Breast epithelium (tissue), 4 donors: ENCODE measurements at places on chromosomes 7 and 10.

DNA sequence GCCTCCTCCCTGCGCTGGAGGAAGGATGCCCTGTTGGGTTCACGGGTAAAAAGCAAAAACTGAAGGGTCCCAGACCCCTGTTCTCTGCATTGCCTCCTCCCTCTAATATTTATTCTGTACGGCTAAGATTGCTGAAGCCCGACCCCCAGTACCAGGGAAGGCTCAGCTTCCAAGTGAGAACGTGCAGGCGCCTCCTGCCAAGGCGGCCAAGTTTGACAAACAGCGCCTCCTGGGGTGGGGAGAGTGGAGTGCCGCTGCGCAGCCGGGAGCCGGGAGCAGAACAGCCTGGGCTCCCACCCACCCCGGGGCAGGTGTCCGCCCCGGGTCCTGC is 4.7 kb upstream of the EBF3 start:
- no peak for DNase-seq

DNA sequence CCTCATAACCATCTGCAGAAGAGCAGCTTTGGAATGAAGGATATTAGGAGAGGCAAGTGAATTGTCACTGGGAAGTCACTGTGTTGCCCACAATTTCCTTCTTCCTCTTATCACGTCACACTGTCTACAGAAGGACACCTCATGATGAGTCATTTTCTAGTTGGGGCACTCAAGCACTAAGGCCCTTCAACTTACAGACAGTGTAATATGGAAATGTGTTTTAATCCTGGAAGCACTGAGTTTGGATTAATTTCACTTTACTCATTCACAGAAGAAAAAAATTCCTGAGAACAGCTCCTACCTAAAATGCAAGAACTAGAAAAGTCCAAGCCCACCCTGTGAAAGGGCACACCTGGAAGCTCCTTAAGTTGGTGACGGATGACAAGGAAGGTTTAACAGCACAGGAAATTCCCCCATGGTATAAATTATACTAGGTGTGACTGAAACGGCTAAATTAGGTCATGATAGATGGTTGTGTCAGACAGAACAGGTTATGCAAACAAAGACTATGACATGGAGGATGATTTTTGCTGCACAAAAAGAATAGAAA is 56.6 kb downstream of the PARD3 start:
- no peak for DNase-seq

DNA sequence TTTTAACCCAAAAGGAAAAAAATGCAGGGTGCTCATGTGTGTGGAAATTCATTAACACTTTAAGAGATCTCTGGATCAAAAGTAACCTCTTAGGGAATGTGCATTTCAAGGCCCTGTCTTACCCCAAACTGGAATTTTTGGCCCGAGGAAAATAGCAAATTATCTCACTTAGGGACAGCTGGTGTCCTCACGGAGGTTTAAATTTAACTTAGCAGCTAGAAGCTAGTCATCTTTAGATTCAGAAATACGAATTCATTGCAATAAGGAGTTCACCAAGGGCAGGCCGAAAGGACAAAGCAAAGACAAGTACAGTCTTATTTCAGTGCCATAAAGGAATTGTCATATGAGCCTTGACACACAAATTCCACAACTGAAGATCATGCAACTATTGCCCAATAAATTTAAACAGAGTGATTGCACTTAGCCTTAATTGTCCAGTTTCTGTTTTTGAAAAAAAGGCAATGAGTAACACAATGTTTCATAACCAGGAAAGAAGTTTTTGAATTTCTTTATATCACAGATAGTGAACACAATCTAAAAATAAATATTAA is 22.4 kb upstream of the SEMA3C start:
- no peak for DNase-seq

DNA sequence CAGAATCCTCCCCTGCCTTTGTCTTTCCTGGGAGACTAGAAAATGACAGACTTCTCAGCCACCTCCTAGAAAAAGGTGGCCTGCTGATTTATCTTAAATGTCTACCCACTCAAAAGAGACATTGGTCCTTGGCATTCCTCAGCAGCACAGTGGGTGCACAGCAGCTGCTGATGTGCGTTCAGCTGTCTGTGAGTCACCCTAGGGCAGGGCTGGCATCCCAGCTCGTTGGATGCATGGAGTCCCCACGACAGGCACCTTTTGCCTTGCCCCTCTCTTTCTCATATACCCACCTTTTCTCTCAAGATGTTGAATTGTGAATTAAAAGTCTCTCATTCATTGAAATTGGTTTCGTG is 113.0 kb downstream of the DOCK1 start:
- DNase-seq, result no peak

DNA sequence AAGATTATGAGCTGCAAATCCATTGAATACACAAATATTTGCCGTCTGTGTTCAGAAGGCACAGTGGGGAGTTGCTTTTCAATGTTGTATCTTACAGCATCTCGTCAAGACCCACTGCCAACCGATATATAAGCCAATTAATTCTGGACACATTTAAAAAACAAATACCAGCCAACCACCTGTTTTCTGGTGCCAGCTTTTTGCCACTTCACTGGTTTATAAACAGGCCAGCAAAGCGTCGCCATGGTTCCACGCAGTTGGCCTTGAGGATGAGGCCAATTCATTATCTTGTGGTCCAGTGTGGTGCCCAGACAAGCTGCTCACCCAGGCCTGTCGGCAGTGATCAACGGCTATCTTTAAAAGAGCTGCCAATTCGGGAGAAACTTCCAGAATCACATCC is 321.0 kb downstream of the TCERG1L start:
- no peak for DNase-seq

DNA sequence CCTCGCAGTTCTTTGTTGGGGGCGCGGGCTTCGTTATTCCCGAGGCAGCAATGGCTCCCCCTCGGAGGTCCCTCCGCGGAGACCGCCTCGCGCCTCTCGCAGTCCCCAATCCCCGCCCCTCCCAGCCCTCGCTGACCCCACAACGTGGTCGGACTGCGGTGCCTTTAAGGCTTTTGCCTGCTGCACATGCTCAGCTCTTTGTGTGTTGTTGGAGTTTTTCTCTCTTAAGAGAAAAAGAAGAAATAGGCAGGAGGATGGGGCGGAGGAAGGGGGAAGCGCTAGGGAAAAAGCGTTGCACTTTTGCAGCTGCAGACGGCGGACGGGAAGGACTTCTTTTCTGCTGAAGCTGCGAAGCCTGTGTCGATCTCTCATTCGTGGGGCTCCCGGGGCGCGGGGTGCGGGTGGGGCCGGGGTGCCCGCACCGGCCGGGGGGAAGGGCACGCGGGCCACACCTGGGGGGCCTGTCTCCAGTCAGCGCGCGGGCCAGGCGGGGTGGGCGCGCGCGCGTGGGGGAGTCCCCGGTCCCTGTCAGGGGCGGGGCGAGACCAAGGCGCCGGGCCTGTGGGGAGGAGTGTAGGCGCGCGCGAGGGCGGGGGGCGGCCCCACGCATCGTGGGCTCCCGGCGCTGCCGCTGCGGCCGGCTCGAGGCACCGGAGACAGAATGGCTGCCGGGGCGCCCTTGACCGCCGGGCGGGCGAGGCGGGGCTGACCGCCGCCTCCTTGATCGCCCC is 445 bp upstream of the ATRNL1 start:
- no peak for DNase-seq

DNA sequence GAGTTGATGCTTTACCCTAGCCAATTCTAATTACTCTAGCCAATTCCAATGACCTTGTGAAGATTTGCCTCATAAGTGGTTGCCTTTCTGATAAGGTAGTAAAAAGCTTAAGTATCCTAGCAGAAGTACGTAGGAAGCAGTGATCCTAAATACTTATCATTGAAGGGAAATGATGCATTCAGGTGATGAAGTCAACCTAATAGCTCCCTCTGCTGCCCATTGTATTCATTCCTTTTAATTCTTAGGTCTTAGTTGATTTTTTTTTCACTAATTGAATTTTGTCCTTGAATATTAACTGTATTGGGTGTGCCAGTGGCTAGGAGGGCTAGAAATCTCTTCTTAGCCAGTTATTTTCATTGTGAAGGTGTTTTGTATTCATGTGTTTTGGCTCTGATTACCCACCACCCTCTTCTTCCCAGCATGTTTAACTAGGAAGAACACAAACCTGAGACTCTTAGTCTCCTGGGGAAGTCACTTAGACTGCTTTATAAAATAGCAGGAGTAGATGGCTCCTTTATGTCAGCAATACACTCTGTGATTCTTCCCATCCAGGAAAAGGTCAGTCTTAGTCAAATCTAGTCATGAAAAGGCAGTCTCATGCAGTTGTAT is 46.3 kb downstream of the PLEKHA8 start:
- no peak for DNase-seq

GRCh38 chr7:128893251-128894100 is 17.0 kb downstream of the KCP start:
- no peak for DNase-seq

GRCh38 chr7:123070702-123071286 is 75.3 kb upstream of the TAS2R16 start:
- DNase-seq, result no peak

GRCh38 chr10:24958721-24959381 is 6.4 kb upstream of the PRTFDC1 start:
- DNase-seq, result peak; percentile 28

DNA sequence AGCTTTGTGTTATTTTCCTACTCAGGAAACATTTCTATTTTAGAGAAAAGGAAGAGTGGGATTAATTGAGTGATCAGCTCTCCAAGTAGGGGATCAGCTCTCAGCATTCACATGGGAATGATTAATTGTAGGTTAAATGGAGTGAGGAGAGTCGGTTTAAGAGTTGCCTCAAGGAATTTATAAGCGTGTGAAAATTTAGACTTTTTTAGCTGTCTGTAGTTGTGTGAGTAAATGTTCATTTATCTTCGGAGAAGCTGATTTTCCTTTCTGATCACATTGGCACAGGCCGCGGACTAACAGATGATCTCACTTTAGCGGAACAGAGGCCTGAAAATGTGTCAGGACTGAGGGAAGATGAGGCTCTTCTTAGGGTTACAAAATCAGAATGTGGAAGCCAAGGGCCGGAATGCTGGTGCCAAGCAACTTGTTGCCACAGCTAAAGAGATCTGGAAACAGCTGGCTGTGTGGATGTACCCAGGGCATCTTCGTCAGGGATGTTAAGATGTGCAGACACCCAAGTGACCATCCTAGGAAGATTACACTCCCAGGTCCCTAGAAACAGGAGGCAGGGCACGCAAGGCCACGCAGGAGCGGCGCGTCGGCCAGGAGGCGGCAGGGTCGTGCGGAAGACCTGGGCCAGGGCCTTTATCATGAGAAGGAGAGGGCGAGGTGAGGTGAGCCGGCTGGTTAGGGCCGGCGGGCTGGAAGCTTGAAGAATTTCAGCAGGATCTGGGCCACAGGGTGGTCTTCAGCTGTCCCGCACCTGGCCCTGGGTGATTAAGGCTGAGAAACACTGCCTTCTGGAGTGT is 35.1 kb upstream of the TTYH3 start:
- DNase-seq, result no peak

DNA sequence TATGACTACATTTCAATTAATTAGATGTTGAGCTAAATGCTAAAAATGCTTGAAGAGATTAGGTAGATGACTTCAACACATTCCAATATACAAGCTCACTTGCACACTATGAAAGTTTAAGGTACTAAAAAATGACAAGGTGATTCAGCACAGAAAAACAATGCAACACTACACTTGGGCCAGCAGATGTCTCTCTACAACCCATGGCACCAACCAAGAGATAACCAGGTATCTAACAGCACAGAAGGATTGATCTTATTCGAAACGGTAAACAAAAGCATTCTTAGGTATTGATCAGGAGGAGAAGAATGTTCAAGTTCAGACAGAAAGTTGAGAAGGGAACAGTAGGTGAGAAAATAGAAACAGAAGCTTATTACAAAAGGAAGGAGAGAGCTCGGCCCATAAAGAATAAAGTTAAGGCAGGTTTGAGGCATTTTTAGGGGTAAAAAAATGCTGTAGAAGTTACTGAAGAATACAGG is 248.2 kb upstream of the KLF14 start:
- DNase-seq, result no peak

- no peak for DNase-seq
Measured at GRCh38 chr10:104577861-104578521, 63.1 kb upstream of the SORCS3 start.

DNA sequence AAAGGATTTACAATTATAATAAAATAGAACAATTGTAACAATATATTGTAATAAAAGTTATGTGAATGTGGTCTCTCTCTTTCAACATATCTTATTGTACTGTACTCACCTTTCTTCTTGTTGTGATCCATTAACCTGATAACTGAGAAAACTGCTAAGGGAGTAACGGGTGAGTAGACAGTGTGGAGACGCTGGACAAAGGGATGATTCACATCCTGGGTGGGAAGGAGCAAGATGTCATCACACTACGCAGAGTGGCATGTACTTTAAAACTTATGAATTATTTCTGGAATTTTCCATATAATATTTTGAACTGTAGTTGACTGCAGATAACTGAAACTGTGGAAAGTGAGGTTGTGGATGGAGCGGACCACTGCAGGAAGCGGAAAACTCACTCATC is 91.2 kb upstream of the PLPP4 start:
- DNase-seq, result no peak

- no peak for DNase-seq
Measured at GRCh38 chr7:27302590-27302989, 60.0 kb downstream of the EVX1 start.

- no peak for DNase-seq
Measured at GRCh38 chr7:131898418-131898817, 342.0 kb upstream of the PODXL start.

GRCh38 chr7:32047801-32048200 is 22.4 kb downstream of the PDE1C start:
- no peak for DNase-seq

DNA sequence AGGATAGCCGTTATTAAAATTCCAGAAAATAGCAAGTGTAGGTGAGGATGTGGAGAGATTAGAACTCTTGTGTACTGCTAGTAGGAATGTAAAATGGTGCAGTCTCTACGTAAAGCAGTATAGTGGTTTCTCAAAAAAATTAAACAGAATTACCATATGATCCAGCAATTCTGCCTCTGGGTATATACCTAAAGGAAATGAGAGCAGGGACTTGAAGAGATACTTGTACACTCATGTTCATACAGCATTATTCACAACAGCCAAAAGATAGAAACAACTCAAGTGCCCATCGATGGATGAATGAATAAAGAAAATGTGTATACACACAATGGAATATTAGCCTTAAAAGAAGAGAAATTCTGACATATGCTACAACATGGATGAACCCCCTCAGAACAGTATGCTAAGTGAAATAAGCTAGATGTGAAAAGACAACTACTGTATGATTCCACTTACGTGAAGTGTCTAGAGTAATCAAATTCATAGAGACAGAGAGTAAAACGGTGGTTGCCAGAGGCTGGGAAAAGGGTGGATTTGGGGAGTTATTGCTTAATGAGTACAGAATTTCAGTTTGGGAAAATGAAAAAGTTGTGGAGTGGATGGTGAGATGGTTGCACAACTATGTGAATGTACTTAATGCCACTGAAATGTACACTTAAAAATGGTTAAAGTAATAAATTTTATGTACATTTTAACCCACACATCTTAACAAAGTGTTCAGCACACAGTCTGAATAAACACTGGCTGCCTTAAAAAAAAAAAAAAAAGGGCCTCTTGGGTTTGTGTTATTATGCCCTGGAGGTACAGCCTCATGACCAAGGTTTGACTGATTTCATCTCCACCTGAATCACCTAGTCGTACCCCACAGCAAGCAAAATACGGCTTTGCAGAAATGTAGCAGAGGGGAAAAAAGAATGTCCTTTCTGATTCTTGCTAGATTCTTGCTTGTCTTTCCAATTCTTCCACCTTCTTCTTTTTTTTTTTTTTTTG is 26.2 kb downstream of the BUB3 start:
- DNase-seq, result no peak

- no peak for DNase-seq
Measured at GRCh38 chr7:16428672-16429071, 7.3 kb upstream of the CRPPA start.

GRCh38 chr10:85400981-85401695 is 965.5 kb downstream of the GRID1 start:
- no peak for DNase-seq
